ENCODE measurements at places on chromosomes 16 and 17.
A peak's percentile ranks its signal among the peaks of the same experiment; 100 is the strongest.

GRCh38 chr16:68284847-68285246, 20.5 kb downstream of the SLC7A6 start:
- H3K36me3 ChIP-seq = no peaks in the 10 kb centered on the region
- no peaks in the 10 kb centered on the region for H3K27me3 ChIP-seq
- H3K4me3 ChIP-seq = no peak overlapping the region
- no peak overlapping the region for H3K27ac ChIP-seq

DNA sequence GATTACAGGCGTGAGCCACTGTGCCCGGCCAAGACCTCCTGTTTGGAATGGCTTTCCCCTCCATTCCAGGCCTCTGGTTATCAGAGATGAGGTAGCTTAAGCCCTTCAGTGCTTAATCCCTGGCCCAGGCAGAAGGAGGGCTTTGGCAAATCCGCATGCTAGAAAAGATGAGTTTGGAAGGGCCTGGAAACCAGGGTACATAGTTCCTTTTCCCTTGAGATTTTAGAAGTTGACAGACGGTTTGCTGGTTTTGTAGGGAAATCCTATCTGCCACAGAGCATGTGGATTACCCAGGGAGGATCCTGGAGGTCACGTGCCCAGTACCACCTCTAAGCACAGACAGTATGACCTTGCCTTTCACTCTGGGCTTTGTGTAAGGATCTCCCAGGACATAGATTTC, 114.7 kb upstream of the CACNG3 start:
- no peaks in the 10 kb centered on the region for H3K36me3 ChIP-seq
- no peak overlapping the region for H3K27ac ChIP-seq
- DNase-seq = no peak
- no peak overlapping the region for H3K4me3 ChIP-seq
- H3K4me1 ChIP-seq = no peaks in the 10 kb centered on the region
- H3K27me3 ChIP-seq = no peaks in the 10 kb centered on the region

DNA sequence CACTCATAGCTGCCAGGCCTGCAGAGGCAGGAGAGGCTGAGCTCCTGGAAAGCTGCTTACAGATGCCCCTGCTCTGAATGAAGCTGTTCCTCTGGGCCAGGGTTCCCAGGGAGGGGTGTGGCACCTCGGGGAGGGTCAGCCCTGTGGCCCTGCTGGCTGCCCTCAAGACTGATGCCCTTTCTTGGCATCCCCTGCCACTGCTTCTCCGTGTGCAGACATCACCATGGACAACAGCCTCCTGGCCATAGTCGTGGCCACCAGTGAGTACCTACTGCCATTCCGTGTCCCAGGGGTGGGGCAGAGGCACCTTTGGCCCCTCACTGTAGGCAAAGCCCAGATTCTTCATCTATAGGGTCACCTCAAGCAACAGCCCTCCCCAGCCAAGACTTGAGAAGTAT, 8.9 kb downstream of the MRPL27 start:
- no peaks in the 10 kb centered on the region for H3K36me3 ChIP-seq
- no peak overlapping the region for H3K4me3 ChIP-seq
- H3K4me1 ChIP-seq = no peaks in the 10 kb centered on the region
- H3K27ac ChIP-seq = no peak overlapping the region

DNA sequence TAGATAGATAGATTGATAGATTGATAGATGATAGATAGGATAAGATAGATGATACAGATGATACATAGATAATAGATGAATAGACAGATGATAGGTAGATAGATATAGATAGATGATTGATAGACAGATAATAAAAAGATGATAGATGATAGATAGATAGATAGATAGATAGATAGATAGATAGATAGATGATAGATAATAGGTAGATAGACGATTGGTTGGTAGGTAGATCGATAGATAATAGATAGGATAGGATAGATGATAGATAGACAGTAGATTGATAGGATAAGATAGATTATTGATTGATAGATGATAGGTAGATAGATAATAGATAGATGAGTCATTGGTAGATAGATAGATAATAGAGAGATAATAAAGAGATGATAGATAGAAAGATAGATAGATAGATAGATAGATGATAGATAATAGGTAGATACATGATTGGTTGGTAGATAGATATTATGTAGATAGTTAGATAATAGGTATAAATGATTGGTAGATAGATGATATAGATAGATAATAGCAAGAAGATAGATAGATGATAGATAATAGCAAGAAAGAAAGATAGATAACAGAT, 109.4 kb upstream of the C16orf82 start:
- H3K4me1 ChIP-seq = no peaks in the 10 kb centered on the region
- no peak overlapping the region for H3K27ac ChIP-seq
- H3K27me3 ChIP-seq = no peaks in the 10 kb centered on the region
- no peaks in the 10 kb centered on the region for H3K36me3 ChIP-seq
- DNase-seq = no peak

DNA sequence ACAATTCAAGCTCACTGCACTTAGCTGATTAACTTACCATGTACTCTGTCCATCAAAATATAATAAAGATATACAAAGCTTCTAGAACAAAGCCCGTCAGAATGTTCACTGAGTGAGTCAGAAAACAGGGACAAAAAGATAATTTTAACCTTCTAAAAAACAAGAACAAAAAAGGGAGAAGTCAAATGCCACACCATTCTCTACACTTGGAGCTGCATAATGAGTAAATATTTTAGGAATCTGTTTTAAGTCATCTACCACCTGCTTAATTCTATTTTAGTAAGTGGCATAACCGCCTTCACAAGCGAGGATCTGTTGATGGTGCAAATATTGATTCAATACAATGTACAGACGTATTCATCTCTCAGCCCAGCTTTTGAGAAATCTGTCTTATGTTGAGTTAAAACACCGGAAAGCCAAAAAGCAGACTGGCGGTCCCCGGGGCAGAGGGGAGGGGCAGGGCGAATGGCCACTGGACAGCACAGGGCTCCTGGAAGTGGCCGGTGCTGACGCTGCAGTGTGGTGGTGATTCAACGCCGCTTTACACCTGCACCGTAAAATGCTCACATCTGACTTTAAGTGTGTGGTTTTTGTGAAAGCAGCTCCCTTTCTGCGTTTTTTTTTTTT, 20.1 kb downstream of the RAB40B start:
- peaks cover 3% of the 10 kb centered on the region for H3K4me1 ChIP-seq
- DNase-seq = no peak
- no peak overlapping the region for H3K4me3 ChIP-seq
- no peaks in the 10 kb centered on the region for H3K27me3 ChIP-seq

- DNase-seq = no peak
- H3K4me1 ChIP-seq = no peaks in the 10 kb centered on the region
- no peaks in the 10 kb centered on the region for H3K36me3 ChIP-seq
- no peak overlapping the region for H3K4me3 ChIP-seq
- H3K27ac ChIP-seq = no peak overlapping the region
These were observed 14.7 kb upstream of the RUNDC3A start for GRCh38 chr17:44293509-44294226.

GRCh38 chr16:26133416-26134093, 441.8 kb downstream of the HS3ST4 start:
- H3K27ac ChIP-seq = no peak overlapping the region
- no peak for DNase-seq
- H3K4me3 ChIP-seq = no peak overlapping the region

- no peaks in the 10 kb centered on the region for H3K4me1 ChIP-seq
- no peak overlapping the region for H3K4me3 ChIP-seq
- no peaks in the 10 kb centered on the region for H3K36me3 ChIP-seq
- H3K27me3 ChIP-seq = no peaks in the 10 kb centered on the region
These were observed 54.8 kb downstream of the TEX14 start for GRCh38 chr17:58637011-58637570.

DNA sequence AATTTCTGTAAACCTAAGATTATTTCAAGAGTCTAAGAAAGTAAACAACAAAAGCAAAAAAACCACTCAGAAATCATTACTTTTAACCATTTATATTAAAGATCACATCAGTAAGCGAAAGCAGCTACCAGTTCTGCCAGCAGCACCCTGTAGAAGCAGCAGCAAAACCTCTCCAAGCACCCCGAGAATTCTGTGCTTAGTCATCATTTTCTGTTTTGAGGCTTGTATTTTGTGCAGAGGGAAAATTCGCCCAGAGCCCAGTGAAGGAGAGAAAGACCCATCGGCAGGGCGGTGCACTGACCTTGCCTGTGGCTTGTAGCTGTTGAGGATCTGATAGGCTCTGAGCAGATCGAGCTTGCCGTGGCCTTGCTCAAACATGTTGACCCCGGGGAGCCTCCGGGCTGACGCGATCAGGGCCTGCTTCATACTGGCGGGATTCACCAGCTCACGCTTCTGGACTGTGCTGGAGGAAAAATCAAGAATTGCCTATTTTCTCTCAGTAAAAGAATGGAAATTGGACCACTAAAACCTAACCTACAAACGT, 35.2 kb downstream of the MBTPS1 start:
- H3K4me3 ChIP-seq = no peak overlapping the region
- H3K4me1 ChIP-seq = no peaks in the 10 kb centered on the region
- no peaks in the 10 kb centered on the region for H3K27me3 ChIP-seq
- no peaks in the 10 kb centered on the region for H3K36me3 ChIP-seq
- DNase-seq = no peak

- no peaks in the 10 kb centered on the region for H3K27me3 ChIP-seq
- peaks cover 8% of the 10 kb centered on the region for H3K4me1 ChIP-seq
- DNase-seq = no peak
- H3K27ac ChIP-seq = no peak overlapping the region
- no peak overlapping the region for H3K4me3 ChIP-seq
These were observed 13.6 kb downstream of the ETV4 start for GRCh38 chr17:43532581-43532980.

- no peak overlapping the region for H3K4me3 ChIP-seq
- H3K36me3 ChIP-seq = no peaks in the 10 kb centered on the region
- H3K27ac ChIP-seq = no peak overlapping the region
- H3K4me1 ChIP-seq = no peaks in the 10 kb centered on the region
- no peak for DNase-seq
These were observed 109.2 kb upstream of the FOXF1 start for GRCh38 chr16:86401126-86401525.

GRCh38 chr17:55295411-55296170, 30.8 kb downstream of the HLF start:
- H3K27me3 ChIP-seq = no peaks in the 10 kb centered on the region
- DNase-seq = peak; percentile 65
- H3K36me3 ChIP-seq = no peaks in the 10 kb centered on the region
- no peak overlapping the region for H3K27ac ChIP-seq
- H3K4me1 ChIP-seq = peaks cover 2% of the 10 kb centered on the region

DNA sequence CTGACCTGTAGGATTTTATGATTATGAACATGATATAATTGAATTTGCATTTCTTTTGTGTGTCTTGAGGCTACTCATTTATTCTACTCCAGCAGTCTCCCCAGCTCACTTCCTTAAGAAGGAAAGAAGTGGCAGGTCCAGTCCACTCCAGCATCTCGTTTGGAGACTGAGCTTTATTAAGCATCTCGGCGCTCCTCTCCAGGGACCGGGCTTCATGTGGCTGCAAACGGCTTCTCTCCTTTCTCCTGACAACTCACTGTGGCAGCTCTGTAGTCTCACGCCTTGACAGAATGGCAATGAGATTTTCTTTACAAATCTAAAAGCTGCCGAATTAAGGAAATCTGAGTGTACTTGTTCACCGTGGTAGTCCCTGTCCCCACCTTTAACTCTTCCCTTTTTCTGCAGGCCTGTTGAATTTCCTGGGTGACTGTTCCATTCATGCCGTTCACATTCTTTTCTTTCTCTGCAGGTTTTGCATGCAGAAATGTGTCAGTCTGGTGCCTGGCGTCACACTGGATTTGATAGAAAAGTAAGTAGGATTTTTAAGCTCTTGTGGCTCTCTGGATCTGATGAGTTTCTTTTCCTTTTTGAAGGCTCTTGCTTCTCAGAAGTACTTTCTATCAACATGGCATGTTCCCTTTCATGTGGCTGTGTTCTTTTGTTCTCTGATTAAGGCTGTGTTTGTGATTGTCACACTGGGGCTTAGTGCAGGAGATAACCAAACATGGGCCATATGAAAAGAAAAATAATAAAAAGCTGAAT, 200.5 kb upstream of the CHMP6 start:
- no peak for DNase-seq
- H3K4me1 ChIP-seq = peaks cover 16% of the 10 kb centered on the region
- H3K4me3 ChIP-seq = no peak overlapping the region
- no peaks in the 10 kb centered on the region for H3K27me3 ChIP-seq

DNA sequence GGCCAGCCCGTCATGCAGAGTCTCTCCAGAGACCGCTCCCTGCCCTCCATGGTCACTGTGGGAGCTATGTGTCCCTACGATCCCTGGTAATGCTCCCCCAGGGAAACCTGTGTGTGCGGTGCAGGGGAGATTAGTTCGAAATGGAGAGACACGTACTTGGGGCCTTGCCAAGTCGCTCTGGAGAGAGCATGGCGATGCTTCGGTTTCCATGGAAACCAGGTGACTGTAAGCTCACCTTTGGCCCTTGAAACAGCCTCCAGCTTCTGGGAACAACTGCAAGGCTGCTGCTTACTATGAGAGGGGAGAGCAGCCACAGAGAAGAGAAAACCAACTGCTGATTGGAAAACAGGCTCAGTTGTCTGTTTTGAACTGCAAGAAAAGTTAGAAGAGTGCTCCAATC, 879.7 kb upstream of the EEF2KMT start:
- no peak for DNase-seq
- H3K27me3 ChIP-seq = no peaks in the 10 kb centered on the region
- H3K4me3 ChIP-seq = no peak overlapping the region

GRCh38 chr17:61729690-61730268, 133.5 kb downstream of the BRIP1 start:
- H3K4me1 ChIP-seq = no peaks in the 10 kb centered on the region
- no peak overlapping the region for H3K27ac ChIP-seq
- no peak for DNase-seq
- no peaks in the 10 kb centered on the region for H3K27me3 ChIP-seq
- no peak overlapping the region for H3K4me3 ChIP-seq
- H3K36me3 ChIP-seq = no peaks in the 10 kb centered on the region

GRCh38 chr16:71895679-71896365, 491 bp downstream of the IST1 start:
- DNase-seq = no peak
- no peaks in the 10 kb centered on the region for H3K36me3 ChIP-seq
- peak overlapping the region; percentile 84 for H3K27ac ChIP-seq
- H3K27me3 ChIP-seq = no peaks in the 10 kb centered on the region
- H3K4me1 ChIP-seq = peaks cover 11% of the 10 kb centered on the region
- H3K4me3 ChIP-seq = peak overlapping the region; percentile 72

DNA sequence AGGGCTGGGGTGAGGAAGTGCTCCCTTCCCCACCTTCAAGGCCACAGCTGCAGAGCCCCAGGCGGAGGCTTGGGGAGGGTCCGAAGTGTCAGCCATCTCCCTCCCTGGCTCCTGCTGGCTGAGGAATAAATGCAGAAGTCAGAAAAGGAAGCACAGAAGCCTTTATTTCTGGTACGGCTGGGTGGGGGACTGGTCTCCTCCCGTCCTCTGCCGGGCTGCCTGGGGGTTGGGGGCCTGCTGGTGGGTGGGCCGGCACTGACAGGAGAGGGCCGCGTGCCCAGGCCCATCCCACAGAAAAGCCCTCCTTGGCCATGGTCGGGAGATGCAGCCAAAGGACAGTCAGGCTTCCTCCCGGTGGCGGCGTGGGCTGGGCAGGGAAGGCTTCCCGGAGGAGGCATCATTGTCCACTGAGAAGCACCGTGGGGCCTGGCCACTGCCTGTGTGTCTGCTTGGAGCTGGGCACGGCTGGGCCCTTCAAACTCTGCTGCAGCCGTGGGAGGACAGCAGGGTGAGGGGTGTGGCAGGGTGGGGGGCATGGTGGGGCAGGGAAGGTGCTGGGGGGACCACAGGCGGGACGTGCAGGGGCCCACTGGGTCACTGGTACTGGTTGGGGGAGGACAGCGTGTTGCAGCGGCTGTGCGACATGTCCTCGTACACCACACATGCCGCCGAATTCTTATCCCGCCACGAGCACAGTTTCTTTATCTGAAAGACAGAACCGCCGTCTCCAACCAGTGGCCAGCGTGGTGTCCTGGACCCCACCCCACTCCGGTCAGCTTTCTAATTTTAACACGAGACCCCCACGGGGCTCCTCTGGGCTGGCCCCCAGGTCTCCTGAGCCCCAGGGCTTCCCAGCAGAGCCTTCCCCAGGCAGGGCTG, 2.4 kb downstream of the CD7 start:
- no peaks in the 10 kb centered on the region for H3K36me3 ChIP-seq
- H3K27ac ChIP-seq = no peak overlapping the region
- no peak for DNase-seq
- H3K4me3 ChIP-seq = no peak overlapping the region

Measured in ovary (tissue), 10 donors.